Sigmoid colon (tissue), 7 donors: ENCODE measurements at places on chromosomes 2 and 18. TPM values are rescaled to one million over a fixed set of nuclear protein-coding genes. Genes with fewer than 3 reads are reported as not detected.

The CELF4 gene
- 0.60 TPM for polyA plus RNA-seq

The ACTG2 gene
- polyA plus RNA-seq, result 441 TPM

The C2orf78 gene
- polyA plus RNA-seq, result not detected

The PPP1R7 gene
- 89.7 TPM for polyA plus RNA-seq

The FHOD3 gene
- 1.2 TPM for polyA plus RNA-seq

The WNT10A gene
- not detected for polyA plus RNA-seq

The FIGN gene
- 0.60 TPM for polyA plus RNA-seq

The RTKN gene
- 16.2 TPM for polyA plus RNA-seq

The CDH2 gene
- polyA plus RNA-seq, result not detected

The NEDD4L gene
- 56.1 TPM for polyA plus RNA-seq

The AQP12B gene
- 1.2 TPM for polyA plus RNA-seq

The CNGA3 gene
- not detected for polyA plus RNA-seq
